ENCODE measurements at places on chromosomes 2 and 18.
A peak's percentile ranks its signal among the peaks of the same experiment; 100 is the strongest.

GRCh38 chr2:47025969-47026610 lies 110.5 kb upstream of the MCFD2 start:
- no peak for DNase-seq

DNA sequence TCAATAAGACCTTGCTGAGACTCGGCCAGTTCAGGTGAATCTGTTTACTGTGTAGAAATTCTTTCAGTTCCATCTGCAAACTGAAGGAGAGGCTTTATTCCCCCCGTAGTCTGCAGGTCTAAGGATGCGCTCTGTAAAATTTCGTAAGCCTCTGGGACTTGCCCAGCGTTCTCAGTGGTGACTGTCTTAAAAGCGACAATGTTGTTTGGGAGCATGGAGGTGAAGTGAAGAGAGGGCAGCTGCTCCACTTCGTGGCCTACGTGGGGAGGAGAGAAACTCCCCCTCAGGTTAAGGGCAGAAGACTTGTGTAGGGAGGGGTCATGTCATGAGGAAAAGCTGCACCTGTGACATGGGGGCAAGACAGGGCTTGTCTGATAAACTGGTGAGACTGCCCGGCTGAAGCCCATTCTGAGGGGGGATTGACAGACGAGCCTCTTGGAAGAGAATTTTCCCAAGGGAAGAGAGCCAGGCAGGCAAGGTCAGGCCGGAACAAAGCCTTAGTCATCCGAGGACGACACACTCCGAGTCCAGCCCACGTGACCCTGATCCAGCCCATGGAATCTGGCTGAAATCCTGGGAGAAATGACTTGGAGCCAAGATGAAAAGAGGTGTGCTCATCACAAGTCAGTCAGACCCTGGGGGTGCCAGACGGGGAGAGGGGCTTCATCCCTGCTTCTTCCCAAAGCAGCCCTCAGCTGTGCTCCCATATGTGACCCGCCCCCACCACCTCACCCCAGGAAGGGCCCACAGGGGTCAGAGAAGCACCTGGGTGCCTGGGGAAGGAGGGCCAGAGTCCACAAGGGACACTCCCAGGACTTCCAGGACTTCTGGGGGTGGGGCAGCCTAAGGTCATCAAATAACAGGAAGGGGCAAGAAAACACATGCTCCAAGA lies 88.5 kb upstream of the SH3BP4 start:
- no peak for DNase-seq

GRCh38 chr2:221231511-221231910 lies 340.6 kb downstream of the EPHA4 start:
- no peak for DNase-seq

- peak; percentile 12 for DNase-seq
Measured at GRCh38 chr2:173355866-173356508, 1.3 kb downstream of the CDCA7 start.

DNA sequence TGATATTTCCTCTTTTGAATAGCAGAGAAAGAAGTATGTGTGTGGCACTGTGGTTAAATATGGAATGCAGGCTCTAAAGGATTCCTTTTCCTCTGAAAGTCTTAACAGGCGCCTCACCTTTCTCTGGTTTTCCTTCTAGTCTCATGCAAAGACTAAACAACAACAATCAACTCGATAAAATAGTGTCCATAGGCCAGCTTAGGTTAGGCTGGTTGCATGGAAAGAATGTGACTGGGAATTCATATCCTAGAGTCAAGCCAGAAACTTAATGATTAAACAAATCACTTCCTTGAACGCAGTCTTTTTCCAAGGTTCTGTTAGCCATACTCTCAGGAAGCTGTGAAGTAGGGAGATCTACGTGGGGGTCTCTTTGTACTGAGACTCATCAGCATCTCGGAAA lies 800.8 kb upstream of the ID2 start:
- DNase-seq, result no peak

DNA sequence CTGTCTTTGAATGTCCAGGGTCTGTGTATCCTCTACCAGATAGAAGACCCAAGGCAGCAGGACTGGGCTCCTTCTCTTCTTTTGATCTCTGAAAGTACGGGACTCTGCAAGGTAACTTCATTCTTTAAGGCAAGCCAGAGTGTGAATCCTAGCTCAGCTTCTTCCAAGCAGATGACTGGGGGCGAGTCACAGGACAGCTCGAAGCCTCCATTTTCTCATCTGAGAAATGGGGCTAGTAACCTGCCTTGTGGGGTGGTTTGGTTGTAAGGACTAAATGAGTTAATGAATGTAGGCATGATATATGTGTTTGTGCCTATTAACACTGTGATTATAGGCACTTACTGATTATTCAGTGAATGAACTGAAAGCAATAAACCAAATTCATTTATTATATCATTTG lies 46.7 kb downstream of the DGKD start:
- no peak for DNase-seq

- no peak for DNase-seq
Measured at GRCh38 chr18:29494371-29494770, 1317.4 kb upstream of the CDH2 start.

GRCh38 chr2:3656762-3657721 lies 958 bp upstream of the ALLC start:
- DNase-seq, result no peak

DNA sequence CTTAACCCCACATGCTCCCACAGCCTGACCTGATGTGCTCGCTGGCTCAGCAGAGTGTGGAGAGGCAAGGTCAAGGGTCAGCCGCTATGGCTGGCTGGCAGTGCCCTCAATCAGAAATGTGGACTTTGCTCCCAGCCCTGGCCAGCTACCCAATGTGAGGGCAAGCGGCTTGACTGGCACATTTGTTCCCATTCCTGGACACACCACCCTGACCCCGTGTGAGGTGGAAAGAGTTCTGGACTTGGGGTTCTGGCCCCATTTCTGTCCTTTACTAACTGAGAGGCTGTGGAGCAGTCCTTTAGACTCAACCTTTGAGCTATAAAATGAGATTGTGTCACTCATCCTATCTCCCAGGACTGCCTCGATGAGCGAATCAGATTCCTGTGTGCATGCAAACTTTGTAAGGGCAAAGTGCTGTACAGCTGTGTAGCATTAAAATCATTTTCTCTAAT lies 9.1 kb downstream of the THNSL2 start:
- DNase-seq, result no peak

DNA sequence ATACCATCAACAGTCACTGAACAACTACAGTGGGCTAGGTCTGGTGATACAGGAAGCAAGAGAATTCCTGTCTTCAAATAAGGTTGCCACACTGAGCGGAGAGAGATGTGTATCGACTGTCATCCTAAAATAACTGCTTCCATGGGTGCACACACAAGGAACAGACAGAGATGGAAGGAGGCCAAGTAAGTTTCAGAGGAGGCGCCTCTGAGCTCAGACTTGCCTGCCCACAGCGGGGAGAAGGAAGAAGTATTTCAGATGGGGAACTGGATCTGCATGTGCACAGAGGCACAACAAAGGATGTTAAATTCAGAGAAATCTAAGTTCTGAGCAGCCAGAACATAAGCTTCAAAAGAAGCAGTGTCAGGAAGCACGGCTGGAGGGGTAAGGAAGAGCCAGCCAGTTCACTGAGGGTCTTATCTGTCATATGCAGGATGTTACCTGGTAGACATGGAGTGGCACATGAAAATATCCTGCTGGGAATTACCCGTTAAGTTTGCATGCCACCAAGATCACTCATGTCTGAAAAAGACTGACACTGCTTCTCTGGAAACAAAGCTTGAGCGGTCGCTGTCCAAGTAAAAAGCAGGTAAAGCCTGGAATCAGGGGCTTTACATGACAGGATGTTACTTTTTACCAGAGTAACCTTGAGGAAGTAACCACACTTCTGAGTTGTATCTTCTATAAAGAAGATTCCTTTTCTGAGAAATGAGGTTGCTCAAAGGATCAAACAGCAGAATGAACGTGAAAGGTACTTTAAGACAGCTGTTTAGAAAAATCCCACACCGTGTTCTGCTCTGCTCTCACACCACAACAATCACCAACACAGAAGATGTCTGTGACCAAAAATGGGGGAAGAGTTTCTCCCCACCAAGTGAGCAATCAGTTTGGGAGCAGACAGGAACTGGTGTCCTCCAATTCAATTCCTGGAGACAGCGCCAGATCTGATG lies 260.2 kb downstream of the NBAS start:
- no peak for DNase-seq

- no peak for DNase-seq
Measured at GRCh38 chr2:14417551-14417950, 215.0 kb upstream of the LRATD1 start.

GRCh38 chr2:57892920-57893319 lies 153.7 kb upstream of the VRK2 start:
- no peak for DNase-seq

- DNase-seq, result no peak
Measured at GRCh38 chr18:60377778-60378469, 5.3 kb upstream of the MC4R start.

GRCh38 chr18:36900466-36900865 lies 71.5 kb downstream of the KIAA1328 start:
- no peak for DNase-seq

- DNase-seq, result no peak
Measured at GRCh38 chr2:10274376-10274775, 28.3 kb upstream of the HPCAL1 start.

- DNase-seq, result no peak
Measured at GRCh38 chr2:13046557-13047165, 329.9 kb downstream of the TRIB2 start.

- peak; percentile 22 for DNase-seq
Measured at GRCh38 chr2:85537600-85538506, 1.1 kb upstream of the MAT2A start.

GRCh38 chr18:63963615-63964256 lies 6.1 kb upstream of the SERPINB8 start:
- no peak for DNase-seq

DNA sequence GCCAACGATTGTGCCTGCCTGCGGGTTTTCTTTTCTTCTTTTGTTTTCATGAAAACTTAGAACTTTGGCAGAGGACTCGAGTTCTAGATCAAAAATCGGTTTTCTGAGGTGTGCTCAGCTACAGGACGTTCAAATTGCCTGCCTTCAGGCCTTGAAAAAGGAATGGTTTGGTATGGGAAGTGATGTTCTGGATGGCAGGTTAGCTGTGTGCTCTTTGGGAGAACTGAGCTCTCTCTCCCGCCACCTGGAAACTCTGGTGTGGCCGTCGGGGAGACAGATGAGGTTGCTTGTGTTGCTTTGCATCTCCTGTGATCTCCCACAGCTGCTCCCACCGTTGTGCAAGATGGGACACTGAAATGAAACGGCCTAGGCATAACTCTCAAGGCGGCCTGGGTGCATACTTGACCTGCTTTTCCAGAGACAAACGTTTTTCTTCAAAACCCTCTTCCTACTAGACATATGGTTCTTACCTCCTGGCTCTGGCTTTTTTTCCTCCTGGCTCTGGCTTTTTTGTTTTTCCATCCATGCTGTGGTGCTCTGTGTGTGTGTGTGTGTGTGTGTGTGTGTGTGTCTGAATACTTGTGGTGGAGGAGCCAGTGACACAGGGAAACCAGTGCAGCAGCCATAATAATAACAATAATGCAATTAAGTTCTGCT lies 2.0 kb downstream of the FMNL2 start:
- DNase-seq, result no peak

DNA sequence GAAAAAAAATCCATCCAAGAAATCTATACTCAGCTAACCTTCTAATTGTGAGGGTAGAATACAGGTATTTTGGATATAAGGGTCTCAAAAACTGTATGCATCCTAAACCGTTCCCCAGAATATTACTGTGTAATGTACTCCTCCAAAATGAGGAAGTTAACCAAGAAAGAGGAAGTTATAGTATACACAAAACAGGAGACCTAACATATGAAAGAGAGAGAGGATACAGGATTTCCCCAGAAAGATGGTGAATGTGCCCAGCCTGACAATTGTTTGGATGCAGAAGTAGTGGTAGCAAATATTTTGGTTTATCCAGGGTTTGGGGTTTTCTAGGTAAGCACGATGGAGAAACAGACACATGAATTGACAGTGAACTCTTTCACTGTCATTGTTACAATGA lies 50.6 kb downstream of the GALNT3 start:
- DNase-seq, result no peak

DNA sequence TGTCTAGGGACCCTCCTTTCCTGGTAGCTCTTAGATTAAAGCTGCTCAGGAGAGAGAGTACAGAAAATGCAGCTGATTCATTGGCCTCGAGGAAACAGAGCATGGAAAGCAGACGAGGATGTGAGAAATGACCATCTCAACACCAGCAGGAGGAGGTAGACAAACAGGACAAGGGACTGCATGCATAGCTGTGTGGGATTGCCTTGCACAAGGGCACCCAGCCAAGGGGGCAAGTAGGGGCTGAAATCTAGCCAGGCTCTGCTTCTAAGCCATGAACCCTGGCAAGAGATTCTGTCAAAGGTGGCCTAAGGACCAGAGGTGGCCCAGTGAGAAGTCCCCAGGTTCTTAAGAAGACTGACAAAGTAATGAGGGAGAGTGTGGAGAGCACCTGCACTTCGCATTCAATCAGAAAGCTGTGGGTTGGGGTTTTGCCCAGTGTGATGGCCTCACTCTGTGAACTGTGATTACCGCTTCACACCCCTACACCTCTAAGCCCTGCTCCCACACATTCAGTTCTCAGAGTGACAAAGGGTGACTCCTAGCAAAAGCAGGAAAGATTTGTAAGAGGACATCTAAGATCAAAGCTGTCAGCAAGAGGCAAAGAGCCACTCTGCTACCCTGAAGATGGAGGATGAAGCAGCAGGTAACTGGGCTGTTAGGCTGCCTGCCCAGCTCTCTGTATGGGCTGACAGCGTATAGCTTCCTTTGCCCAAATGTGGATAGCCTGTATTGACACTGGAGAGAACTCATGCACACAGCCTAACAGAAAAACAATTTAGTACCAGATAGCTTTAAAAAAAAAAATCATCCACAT lies 151.3 kb upstream of the PELI1 start:
- DNase-seq, result peak; percentile 14

GRCh38 chr18:75727456-75727855 lies 300.0 kb upstream of the SMIM21 start:
- no peak for DNase-seq

GRCh38 chr2:37316181-37316580 lies 8.5 kb downstream of the PRKD3 start:
- DNase-seq, result no peak

DNA sequence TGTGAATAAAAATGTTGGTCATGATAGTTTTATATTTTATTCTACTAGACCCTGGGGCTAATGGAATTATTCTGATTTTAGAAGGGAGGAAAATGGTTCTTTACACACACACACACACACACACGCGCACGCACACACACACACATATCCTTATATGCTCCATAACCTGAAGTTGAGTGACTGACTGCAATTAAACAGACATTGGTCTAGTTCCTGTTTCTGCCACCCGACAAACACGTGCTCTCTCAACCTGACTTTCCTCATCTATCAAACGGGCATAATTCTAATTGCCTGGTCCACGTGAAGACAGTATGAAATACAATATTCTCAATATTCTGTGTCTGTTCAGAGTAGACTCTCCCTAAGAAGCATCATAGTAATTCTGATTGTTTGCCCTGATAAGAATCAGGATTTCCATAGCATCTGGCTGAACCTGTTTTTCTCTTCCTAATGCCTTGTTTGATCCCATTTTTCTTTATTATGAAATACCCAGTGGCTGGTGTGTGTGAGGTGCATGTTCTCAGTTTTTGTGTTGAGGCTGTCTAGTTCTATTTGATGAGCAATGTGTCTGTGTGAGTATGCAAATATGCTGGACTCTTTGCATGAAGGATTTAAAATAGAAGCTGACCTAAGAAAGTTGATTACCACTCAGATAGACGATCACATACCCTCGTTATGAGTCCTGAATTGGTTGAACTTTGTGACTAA lies 51.0 kb downstream of the SETBP1 start:
- DNase-seq, result no peak
